ENCODE measurements at places on chromosomes 5 and 9. TPM values are rescaled to one million over a fixed set of nuclear protein-coding genes. Genes with fewer than 3 reads are reported as not detected.

DNA sequence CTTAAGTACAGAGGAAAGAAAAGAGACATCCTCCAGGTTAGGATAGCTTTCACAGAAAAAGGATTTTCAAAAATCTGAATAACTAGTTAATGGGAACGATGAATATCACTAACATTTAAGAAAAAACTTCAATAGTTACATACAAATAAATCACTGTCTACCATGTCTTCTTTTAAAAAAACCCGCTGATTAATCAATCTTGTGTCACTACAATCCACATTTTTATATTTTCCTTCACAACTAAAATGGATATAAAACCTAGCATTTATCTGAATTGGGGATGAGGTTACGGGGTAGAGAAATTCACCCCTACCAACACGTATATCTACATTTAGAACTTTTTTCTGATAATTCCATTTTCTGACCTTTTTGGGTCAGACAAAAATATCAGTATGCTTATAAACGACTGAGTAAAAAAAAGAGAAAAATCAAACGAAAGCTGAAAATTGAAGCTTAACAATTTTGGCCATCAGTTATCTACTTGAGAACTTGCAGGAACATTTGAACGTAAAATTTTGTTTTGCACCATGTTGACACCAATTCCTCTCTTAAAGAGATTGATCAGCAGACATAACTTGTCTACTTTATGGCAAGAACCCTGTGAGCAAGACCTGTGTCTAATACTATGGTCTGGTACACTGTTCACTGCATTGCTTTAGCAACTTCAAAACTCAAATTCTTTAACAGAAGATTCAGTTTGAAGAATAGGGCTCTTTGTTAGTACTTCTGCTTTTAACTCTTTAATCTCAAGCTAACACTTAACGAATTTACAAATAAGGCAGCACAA, 4.8 kb downstream of the NR3C1 start:
- DNase-seq = peak; percentile 12

GLRX gene
- polyA plus RNA-seq = 277 TPM

GRCh38 chr5:76367623-76368371, 35.3 kb upstream of the IQGAP2 start:
- peak; percentile 16 for DNase-seq

DNA sequence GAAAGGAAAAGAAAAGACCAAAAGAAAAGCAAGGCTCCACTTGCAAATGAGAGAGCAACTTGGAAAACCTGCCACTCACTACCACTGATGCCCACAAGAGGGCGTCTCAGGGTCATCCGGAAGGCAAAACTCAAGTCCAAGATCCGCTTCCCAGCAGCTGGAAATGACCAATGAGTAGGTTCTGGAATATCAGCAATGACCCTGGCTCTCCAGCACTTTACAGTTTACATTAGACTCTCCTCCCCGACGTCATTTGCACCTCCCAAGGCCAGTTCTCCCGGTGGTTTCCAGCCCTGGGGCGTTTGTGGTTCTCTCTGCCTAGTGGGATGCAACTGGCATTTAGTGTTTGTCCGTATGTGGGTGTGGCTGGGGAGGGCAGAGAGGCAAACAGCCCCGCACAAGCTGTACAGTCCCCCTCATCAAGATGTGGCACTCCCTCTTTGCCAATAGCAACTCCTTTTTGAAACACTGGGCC, 193.8 kb upstream of the ZNF618 start:
- DNase-seq = peak; percentile 90

DNA sequence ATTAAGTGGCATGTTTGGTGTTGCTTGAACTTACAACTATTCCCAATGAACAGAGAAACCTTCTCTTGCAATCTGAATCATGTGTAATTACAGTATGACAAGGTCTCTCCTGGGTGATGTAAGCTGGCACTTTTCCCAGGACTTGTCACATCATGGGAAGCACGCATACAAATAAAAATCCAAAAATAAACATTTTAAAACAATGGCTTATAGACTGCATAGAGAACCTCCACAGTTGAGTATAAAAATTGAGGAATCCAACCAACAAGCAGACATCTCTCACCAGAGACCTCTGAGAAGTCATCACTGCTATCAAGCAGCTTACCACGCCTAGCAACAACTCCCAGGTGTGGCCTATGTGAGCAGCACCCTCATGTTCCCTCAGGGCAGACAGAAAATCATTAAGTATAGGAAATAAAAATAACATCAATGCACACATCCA, 3.9 kb downstream of the MLLT3 start:
- DNase-seq = peak; percentile 77

PCDHGA3 gene
- 1.8 TPM for polyA plus RNA-seq

CBY3 gene
- not detected for polyA plus RNA-seq

DNA sequence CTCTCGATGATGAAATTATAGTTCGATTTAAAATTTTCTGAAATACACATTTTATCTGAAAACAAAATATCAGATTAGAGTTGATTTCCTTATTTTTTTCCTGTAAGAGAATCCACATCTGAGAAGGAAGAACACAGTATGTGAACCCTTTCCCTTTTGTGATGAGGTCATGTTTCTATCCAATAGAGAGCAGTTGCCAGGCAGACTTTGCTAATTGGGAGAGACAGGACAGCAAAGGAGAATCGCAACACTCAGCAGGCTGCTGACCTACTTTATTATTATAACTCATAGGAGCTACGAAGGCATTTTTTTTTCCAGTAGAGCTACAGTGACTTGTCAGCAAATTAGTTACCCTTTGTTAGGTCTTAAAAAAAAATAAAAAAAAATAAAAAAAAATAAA, 242.1 kb downstream of the HCN1 start:
- peak; percentile 20 for DNase-seq
